ENCODE measurements at places on chromosomes 11 and 22.

DNA sequence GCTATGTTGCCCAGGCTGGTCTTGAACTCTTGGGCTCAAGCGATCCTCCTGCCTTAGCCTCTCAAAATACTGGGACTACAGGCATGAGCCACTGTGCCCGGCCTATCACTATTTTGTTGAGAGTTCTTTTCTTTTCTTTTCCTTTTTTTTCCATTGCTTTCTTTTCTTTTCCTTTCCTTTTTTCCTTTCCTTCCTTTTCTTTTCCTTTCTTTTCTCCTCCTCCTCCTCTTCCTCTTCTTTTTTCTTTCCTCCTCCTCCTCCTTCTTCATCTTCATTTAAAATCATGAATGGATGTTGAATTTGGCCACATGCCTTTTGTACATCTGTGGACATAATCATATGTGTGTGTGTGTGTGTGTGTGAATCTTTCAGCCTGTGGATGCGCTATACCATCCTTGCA lies 25.7 kb upstream of the PRAME start:
- no peak for DNase-seq

- DNase-seq = no peak
Observed at GRCh38 chr11:128455766-128456165, 131.6 kb downstream of the ETS1 start.

- no peak for DNase-seq
Observed at GRCh38 chr11:70204466-70204799, 1.3 kb downstream of the FADD start.

DNA sequence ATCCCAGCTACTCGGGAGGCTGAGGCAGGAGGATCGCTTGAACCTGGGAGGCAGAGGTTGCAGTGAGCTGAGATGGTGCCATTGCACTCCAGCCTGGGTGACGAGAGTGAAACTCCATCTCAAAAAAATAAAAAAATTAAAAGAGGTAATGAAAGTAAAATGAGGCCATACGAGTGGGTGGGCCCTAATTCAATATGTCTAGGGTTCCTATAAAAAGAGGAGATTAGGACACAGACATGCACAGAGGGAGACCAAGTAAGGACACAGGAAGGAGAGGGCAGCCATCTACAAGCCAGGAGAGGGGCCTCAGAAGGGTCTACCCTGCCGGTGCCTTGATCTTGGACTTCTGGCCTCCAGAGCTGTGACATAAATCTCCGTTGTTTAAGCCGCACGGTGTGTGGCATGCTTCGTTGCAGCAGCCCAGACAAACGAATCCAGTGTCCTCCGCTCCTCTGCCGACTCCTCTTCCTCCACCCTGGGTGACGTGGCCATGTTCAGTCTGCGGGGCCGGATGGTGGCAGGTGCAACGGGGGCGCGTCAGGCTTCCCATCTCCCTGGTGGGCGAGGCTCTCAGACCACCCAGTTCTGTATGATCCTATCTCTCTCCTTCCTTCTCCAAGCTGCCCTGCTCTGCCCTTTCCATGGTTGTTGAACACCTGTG lies 51.6 kb upstream of the PARVG start:
- no peak for DNase-seq

DNA sequence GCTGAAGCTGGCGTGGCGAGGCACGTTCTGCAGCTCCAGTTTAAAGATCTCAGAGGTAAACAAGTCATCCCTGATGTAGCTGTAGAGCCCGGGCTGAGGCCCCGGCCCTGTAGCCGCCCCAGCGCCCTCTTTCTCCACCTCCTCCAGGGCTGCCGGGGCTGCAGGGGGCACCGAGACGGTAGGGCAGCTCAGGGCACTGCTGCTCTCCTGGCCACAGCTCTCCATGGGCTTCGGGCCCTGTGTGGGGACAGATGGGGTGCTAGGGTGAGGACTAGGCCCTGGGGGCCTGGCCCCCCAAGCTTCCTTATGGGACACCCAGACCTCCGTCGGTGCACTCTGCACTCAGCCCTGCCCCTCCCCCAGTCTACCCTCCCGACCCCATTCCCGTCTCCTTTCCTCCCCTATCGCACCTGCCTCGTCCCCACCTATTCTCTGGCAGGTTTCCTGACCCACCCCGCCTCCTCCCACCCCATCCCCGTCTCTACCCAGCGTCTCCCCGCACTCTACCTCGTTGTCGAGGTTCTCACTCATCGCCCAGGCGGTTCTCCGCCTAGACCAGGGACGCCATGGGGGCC lies 559 bp downstream of the RANBP1 start:
- DNase-seq = no peak

- DNase-seq = no peak
Observed at GRCh38 chr11:121336279-121336937, 43.8 kb downstream of the SC5D start.

GRCh38 chr22:45127866-45128265 lies 35.9 kb upstream of the NUP50 start:
- no peak for DNase-seq

DNA sequence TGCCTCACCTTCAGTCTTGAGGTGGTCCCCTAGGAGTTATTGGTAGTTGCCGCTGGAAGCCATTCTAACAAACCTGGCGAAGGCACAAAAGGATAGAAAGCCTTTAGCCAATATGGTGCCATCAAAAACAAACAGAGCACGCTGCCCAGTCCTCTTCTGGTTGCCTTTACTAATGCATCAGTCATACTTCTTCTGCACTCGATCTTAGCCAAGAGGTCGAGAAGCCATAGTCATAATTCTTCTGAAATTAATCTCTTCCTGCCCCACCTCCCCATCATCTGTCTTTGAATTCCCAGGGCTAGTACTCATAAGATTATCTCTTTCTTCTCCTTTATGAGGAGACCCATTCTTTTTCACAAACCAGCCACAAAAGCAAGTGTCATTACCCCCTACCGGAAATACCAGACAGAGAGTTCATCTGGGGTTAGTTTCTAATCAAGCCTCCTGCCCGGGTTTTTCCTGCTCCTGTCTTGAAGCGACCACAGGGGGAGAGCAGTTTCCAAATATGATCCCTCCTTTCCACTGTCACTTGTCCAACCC lies 21.4 kb upstream of the EHF start:
- DNase-seq = no peak

DNA sequence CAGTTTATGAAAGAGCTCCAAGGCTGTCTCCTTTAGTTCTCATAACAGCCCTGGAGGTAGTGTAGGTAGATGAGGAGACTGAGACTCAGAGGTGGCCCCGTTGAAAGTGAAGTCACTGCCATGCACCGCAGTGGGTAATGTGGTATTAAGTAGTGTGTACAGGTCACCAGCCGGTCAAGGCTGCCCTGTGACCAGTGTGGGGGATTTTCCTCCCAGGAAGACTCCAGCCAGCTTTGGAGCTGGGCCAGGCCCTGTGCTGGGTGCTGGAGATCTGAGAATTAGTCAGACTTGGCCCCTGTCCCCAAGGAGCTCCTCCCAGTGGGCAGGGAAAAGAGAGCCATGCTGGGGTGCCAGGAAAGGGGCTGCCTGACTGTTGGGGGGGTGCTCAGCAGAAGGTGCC lies 5.3 kb downstream of the OMP start:
- no peak for DNase-seq

- DNase-seq = no peak
Observed at GRCh38 chr11:106457727-106458126, 380.3 kb downstream of the AASDHPPT start.

GRCh38 chr11:47572715-47573255 lies 6.0 kb downstream of the KBTBD4 start:
- DNase-seq = no peak

GRCh38 chr22:19710020-19710768 lies 4.1 kb upstream of the SEPTIN5 start:
- DNase-seq = no peak

DNA sequence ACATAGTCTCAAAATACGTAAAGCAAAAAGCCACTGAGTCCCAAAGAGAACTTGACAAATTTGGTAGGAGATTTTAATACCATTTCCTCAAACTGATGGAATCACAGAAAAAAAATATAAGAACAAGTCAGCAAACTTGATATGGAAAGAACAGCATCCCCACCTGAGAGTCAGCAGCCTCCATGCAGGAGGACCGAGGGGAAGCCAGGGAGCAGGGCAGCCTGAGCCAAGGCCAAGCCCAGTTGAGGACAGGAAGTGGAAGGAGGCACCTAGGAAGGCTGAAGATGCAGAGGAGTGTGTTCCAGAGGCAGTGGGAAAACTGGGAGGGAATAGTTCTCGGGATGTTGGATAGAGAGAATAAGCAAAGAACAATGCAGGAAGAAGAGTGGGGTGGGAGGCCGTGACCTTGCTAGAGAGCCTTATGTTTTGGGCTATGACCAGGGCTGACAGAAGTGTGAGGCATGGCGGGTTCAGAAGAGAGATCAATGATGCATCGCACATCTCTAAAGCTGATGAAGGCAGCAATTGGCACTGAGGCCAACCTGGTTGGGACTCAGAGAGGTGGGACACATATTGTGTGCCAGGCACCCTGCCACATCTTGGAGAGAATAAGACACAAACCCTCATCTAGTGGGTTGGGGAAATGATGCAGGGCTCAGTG lies 15.4 kb downstream of the APOA4 start:
- no peak for DNase-seq

All from activated naive CD4-positive, alpha-beta T cell (primary cell).